Activated T-helper 2 cell treated with anti-CD3 and anti-CD28 coated beads, Interferon-gamma antibody, Interleukin-2, Interleukin-4, amounts not matched to agents 10 μg/mL and 5 μg/mL and 100 μg/mL, durations not matched to agents 14 hours and 24 hours and 36 hours (primary cell): ENCODE measurements at places on chromosomes 13 and 19.

DNA sequence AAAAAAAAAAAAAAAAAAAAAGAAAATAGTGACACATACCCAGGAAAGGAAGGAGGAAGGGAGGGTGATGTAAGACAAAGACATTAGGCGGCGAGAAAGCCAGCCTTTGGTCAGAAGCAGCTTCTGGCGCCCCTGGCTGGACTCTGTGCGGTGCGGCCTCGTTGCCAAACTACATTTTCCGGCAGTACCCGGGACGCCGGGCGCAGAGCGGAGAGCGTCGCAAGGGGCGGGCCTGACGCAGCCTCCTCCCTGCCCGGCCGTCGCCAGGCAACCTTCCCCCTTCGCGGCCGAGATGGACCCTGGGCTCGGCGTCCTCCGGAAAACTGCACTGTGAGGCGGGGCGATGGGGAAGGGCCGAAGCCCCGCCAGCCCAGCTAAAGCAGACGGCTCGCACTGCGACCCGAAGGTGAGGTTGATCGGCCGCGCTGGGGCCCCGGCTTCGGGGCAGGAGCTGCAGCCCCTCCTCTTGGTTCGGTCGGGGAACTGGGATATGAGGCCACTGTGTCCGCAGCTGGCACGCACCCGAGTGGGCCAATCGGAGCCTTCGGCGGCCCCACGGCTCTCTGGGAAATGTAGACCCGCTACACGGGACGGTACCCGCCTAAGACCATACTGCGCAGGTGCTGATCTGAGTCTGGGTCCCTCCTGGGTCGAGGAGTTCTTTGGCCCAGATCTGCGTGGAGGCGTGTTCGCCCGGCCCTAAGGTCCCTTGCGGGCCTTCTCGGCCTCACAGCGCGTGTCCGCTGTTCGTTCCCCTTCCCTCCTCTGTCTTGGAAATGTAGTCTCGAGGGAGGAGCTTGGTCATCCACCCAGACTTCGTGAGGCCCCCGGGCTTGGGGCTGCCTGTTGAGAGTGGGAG lies 2.3 kb upstream of the MZF1 start:
- DNase-seq = peak; percentile 79

GRCh38 chr13:45930177-45930576 lies 78.6 kb upstream of the SIAH3 start:
- no peak for DNase-seq

DNA sequence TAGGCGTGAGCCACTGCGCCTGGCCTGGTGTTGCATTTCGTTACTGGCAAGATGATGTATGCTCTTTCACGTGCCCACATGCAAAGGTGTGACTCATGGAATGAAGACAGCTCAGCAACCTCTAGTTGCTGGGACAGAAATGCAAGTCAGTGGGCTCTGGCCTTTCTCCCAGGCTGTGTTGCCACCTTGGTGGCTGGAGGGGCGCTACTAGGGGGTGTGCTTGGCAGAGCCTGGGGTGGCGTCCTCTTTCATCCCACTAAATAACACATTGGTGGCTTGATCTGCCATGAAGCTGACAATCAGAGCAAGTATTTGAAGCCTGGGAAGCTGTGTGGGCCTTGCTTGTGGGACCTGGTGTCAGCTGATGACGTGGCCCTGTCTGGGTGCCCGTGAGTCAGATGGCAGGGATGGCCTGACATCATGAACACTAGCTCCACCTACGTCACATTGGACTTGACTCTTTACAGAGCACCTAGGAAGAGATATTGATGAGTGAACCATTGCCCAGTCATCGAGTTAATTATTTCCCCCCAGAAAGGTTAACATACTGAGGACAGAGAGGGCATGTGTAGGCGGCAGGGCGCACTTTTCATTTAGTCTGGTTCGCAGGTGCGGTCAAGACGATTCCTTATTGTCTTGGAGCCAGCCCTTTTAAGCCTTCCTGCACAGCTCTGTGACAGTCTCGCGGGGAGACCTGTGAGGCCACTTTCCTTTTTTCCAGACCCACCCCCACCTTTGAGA lies 154.2 kb downstream of the TM9SF2 start:
- no peak for DNase-seq

DNA sequence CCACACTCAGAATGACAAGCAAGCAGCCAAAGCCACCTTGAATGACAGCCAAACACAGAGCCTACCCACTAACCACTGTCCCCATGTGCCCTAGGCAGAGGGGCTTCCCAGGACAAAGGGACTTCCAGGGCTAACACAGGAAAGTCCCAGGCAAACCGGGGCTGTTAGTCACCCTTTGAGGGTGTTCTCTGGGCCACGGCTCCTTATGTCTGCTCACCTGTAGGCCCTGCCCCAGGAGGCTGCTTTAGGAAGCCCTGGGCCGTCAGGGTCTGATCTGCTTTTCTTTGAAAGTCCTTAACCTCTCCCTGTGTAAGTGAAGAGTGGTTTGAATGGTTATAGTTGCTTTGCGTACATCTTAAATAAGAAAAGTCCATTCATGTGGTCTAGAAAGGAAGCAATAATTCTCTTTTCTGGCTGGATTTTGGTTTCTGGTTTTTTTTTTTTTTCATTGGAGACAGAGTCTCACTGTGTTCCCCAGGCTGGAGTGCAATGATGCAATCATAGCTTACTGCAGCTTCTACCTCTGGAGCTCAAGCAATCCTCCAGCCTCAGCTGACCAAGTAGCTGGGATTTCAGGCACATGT lies 161.4 kb downstream of the EFNB2 start:
- DNase-seq = no peak

- DNase-seq = no peak
These were observed 592 bp downstream of the CLPTM1 start for GRCh38 chr19:44955505-44956439.

DNA sequence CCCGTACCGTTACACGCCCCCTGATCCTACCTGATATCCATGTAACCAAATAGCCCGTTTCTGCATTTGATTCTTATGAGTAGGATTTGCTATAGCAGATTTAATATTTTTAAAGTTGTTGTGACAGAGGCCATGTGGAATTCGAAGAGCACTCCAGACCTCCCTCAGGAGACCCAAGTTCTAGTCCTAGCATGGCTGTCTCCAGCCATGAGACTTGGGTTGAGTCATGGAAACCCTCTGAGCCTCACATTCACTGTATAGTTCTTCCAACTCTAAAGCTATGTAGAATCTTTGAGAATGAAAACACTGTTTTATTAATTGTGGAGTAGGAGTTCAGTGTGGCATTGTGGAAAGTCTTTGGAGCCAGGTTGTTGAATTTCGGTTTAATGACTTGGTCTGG lies 8.0 kb upstream of the GPR183 start:
- no peak for DNase-seq

GRCh38 chr19:19109601-19110000 lies 28.7 kb downstream of the TMEM161A start:
- no peak for DNase-seq
